ENCODE measurements at places on chromosomes 13 and 19. TPM values are rescaled to one million over a fixed set of nuclear protein-coding genes. Genes with fewer than 3 reads are reported as not detected.

PRTN3 gene
- not detected for total RNA-seq

ZNF649 gene
- 7.0 TPM for total RNA-seq

KASH5 gene
- not detected for total RNA-seq

SLC17A7 gene
- 0.14 TPM for total RNA-seq
